Endodermal cell (in vitro differentiated cells): ENCODE measurements at places on chromosomes 3 and 15.

DNA sequence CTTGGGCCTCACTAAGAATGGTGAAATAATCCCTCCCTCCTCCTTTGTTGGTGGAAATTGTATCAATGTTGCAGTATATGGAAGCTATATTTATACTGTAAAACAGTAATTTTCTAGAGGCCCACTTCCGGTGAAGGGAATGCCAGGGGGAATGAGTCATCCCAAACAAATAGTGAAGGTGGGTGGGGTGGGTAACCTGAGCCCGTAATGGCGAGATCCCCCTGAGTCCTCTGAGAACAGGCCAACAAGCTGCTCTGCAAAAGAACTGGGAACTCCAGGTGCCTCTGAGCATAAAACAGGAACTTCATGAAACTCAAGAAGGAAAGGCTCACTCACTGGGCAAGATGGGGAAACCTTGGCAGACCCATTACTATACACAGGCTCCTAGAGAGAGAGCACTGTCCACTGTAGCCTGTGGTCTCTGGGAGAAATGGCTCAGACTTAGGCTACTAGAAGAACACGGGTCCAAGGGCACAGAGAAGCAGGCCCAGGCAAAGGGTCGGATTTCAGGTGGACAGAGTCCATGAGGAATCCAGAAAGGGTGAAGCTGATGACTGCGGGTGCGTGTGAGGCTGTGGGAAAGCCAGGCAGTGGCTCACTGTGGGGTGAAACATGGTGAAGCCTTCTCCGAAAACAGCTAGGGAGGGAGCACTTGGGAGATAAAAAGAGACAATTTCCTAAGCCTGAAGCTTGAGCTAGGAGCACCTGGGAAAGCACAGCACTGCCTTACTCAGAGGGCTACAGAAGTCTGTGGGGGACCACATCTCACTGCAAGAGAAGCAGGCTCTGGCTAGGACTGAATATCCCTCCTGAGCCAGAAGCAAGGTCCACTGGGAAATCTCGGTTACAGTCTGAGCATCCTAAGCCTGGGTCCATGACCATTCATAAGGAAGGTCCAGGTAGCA lies 19.8 kb downstream of the LARP6 start:
- DNase-seq: peak; percentile 70

DNA sequence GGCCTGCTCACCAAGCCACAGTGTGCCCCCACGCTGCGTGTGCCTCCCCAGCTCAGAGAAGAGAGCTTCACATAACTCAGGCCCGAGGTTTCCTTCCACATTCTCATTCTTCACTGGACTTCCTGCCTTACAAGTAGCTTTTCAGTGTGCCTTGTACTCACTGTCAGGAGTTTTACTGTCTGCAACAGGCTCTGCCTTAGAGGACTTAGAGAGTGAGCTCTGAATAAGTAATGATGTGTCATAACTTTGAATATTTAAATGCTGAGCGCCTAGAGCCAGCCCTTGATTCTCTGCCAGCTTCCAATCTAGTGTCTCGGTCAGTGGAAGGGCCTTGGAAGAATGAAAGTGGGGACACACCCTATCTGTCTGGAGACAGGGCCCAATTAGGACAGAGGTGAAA lies 41.8 kb downstream of the ITGB5 start:
- no peak for DNase-seq

DNA sequence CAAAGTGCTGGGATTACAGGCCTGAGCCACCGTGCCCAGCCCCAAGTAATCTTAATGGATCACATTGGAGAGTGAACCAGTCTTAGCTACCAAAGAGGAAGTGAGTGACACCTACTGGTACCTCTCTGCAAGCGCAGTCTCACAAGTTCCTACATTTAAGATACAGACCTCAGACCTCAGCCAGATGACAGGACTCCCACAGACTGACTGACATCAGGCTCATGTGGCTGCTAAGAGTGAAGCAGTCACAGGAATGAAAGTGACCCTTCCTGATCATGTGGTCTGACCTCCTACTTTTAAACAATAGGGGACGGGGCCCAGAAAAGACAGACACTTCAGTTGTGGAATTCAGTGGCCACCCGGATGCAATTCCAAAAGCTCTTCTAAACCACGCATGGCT lies 36.3 kb upstream of the GNB5 start:
- peak; percentile 90 for DNase-seq

- no peak for DNase-seq
These were observed 162.4 kb downstream of the GHSR start for GRCh38 chr3:172285844-172286243.

- no peak for DNase-seq
These were observed 103.5 kb downstream of the LIPC start for GRCh38 chr15:58535337-58535736.

GRCh38 chr15:51855612-51856011 lies 26.2 kb downstream of the TMOD3 start:
- DNase-seq: no peak

- DNase-seq: no peak
These were observed 23.3 kb upstream of the HCN4 start for GRCh38 chr15:73392025-73392424.

DNA sequence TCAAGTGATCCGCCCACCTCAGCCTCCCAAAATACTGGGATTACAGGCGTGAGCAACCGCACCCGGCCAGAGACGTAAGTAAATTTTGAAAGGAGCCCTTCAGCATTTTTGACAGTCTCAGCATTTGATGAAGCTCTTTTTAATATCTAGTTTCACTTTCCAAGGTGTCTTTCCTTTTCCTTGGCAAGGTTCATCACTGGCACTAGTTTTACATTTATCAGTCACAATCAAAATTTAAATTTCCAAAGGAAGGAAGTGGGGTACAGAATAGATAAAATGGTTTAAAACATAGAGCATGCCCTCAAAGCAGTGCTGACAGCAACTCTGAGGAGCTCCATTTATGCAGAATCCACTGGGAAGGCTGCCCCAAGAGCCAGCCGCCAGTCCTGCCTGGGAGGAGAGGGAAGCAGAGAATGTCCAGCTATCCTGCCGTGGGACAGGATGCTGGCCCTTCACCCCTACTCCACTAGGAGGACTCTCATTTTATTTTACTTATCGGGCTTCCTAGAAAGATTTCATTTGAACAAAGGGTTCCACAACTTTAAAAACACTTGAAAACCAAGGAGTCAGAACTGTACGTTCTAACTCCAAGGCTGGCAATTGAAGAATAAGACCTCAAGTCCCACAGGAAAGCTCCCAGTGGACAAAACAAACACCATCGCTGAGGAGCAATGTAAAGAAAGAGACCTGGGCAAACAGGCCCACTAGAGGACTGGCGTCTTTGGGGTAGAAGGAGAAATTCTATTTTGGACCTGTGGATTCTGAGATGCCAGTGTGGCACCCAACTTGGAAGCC lies 9.9 kb downstream of the SFMBT1 start:
- no peak for DNase-seq

DNA sequence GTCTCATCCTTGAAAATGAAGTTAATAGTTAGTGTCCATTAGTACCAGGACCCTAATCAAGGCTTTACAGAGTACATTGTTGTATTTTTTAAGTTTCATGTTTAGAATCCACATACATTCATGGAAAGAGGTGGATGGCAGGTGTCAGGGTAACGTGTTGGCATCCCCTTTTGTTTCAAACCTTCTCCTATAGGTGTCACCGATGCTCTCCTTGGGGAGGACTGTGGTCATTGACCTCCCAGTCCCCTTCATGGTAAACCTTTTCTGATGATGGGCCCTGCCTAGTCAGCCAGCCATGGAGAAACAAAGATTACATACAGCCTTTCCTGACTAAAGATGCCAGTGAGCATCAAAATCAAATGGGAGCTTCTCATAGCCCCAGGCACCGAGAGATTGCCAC lies 574.8 kb downstream of the AGBL1 start:
- DNase-seq: no peak

DNA sequence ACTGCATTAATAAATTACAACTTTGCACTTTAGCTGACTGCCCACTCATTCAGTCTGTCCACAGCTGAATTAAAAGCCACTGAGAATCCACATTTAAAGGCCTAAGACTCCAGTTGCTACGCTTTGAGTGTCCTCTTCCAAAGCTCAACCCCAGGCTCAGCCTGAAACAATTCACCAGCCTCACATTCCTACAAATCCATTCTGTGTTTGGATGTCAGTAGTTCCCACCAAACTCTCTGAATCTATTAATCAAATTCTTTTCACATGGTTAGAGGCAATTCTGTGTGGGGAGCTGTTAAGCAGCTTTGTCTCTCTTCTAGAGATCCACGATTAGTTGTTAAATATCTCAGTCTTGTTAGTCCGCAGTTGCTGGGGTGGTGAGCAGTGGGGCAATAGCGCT lies 116.8 kb upstream of the UBE2E2 start:
- DNase-seq: no peak

DNA sequence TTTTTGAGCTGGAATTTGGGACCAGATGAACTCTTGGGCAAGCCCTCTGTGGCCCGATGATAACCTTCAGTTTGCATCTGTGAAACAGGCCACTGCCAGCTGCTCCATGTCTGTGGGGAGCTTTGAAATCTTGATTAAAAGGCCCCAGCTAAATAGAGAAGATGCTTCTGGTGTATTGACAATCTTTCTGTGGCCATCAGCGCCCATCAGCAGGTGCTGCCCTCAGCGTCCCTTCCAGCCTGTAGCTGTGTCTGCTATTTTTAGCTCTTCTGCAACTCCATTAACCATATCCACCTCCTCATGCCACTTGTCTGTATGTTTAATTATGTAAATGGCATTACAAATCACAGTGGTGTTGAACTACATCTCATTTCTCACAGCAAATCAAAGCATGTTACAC lies 54.0 kb downstream of the CHCHD6 start:
- no peak for DNase-seq

DNA sequence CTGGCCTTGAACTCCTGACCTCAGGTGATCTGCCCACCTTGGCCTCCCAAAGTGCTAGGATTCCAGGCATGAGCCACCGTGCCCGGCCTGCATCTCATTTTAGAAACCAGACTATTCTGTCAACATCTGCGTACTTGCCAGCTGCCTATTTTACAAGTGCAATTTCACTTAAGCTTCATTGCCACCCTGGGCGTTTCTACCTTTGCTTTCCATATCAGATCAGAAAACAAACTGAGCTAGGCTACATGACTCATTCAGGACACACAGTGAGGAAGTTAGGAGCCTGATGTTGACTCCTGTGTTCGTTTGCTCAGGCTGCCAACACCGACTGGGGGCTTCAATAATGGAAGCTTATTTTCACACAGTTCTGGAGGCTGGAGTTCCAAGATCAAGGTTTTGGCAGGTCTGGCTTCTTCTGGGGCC lies 42.3 kb upstream of the KLHL25 start:
- peak; percentile 35 for DNase-seq

GRCh38 chr15:41689834-41690233 lies 29.6 kb downstream of the MGA start:
- no peak for DNase-seq

GRCh38 chr15:75696311-75696720 lies 16.3 kb downstream of the CSPG4 start:
- DNase-seq: no peak

DNA sequence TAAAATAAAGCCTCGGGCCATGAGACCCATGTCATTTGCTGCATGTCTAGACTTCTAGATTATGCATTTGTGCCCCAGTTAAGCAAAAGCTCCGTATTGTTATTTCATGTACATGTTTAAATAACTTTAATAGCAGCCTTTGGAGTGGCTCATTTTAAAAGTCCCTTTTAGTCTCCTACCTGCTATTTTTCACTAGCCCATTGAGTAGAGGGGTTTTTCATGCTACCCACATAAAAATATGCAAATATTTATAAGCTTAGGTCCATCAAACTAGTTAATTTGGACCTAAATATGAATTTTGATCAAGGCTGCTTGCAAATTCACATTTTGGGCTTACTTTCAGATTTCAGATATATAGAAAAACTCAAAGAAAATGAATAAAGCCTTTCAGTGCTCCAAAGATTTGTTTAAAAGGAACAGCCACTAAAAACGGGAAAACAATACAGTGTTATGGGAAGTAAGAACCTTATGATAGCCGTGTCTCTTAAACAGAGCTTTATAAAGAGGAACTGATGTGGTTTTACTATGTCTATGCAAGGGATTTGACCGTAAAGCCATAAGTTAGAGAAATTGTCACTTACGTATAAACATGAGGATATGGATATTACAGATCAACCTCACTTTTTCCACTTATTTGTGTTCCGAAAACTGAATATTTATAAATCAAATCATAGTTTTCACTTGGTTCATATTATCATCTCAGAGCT lies 30.0 kb downstream of the FILIP1L start:
- DNase-seq: no peak

DNA sequence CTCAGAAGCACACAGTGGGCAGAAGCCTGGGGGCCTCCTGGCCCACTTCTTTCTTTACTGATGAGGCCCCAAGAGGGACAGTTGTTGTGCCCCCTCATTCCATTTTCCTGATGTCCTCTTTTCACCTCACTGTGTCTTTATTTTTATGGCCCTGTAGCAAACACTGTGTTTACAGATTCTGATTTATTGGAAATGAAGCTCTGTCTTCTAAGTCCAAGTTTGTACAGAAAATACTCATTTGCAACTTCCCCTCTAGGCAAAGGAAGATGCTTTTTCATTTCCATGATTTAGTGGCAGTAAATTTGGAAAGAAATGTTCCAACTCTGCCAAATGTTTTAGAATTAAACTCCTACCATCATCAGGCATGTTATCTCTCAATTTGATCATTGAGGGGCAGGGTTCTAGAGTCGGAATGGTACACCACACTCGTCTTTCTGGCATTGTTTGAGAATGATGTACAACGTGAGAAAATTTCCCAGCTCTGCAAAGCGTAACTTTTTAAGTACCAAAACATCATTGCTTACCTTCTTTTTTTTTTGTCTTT lies 129.7 kb downstream of the ARNT2 start:
- DNase-seq: no peak

DNA sequence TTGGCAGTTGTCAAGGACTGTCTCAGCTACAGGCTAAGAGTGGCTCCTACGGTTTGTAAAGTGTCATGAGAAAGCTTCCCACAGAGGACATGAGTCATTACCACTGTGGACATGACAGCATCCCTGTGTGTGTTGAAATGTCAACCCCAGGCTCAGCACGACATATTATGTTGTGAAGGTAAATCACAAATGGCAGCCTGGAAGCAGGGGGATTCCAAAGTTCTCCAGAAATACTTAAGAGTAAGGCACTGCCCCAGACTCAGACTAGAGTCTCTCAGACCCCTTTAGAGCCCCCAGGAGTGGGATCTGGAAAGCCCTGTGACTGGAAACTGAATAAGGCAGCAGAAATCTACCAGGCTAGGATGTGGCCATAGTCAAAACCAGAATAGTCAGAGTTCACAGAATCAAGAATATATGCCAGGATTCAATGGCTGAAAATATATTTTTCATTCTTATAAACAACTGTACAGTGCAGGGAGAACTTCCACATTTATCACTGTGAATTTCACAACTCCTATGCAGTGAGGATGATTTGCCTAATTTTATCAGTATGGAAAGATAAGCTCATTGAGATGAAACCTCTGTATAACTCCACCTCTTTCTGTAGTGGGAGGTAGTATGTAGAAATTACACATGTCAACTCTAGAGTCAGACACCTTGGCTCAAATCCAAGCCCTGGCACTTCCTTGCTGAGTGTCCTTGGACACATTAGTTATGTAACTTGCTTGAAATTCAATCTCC lies 237.1 kb upstream of the CFAP20DC start:
- no peak for DNase-seq

GRCh38 chr15:53978253-53978906 lies at the start of gene UNC13C:
TSS of gene UNC13C (plus strand) at chr15:53978441. CDS start at chr15:54012904, 34,463 bp downstream.
- DNase-seq: peak; percentile 88
